ENCODE measurements at places on chromosomes 2 and 18.

DNA sequence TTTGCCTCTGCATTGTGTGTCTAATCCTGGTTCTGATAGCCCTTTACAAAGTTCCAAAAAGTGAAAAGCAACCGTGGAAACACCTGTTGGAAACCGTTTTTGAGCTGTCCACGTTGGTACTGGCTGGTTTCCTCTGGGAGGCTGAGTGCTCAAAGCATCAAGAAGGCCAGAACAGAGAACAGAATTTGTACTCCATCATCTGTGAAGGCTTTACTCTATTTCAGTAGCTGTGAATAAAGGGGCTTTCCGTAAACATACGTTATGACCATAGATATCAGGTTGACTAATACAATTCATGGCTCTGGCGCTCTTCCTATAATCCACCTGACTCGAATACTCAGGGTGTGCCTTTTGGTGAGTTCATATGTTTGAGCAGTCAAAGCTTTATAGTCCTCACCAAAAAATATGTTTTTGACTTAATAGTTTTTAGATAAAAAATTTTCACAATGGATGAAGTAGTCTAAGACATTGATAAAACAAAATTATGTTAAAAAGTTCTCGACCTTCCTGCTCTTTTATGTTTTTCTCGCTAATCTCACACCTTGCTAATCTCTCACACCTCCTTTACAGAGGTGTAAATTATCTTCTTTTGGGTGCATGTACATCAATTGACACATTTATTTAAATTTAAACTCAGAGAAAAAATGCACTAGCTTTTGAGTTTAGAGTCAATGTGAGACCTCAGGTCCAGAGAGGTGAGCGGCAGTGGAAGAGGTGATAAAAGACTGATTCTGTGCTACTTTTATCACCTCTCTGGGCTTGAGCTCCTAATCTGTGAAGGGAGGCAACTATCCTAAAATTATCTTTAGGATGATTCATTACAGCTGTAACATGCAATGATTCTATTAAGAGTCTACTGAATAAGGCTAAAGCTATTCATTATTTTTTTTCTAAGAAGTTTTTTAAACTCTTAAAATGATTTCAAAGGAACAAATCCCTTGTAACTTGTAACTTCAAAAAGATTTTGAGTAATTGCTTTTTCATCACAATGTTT is 65.3 kb downstream of the CXCR4 start:
- DNase-seq = no peak

DNA sequence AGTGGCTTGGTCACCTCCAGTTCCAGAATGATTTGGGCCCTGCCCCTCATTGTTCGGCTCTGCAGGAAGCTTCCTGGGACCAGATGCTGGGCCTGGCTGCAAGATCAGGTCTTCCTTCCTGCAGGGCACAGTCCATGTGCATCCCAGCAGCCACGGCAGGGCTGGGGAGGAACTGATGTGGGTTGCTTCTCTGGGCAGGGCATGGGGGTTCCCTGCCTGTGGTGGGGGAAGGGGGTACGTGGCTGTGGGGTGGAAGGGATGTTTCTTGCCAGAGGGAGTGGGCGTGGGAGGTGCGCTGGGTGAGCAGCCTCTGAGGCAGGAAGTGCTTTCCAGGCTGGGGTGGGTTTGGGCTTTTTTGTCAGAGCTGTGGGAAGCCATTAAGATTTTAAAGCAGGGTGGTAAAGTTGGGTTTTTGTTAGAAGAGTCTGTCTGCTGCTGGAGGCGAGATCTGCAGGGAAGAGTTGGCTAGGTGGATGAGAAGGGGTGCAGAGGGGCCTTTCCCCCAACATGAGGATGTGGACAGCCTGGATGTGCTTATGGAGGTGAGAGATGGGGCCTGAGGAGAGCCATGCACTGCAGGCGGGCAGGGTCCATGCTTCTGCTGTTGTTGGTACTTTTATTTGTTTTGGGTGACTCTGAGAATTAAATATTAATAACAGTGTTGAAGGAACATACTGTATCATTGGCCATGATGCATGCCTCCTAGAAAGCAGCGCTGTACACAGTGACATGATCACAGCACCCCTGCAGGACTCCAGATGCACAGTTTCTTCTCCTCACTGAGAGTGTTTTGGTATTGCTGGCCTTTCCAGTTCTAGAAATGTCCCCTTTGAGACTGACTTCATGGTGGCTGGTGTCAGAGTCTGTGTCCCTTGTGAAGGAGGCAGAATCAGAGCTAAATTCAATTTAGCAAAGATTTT is 45.3 kb downstream of the DGKD start:
- no peak for DNase-seq

DNA sequence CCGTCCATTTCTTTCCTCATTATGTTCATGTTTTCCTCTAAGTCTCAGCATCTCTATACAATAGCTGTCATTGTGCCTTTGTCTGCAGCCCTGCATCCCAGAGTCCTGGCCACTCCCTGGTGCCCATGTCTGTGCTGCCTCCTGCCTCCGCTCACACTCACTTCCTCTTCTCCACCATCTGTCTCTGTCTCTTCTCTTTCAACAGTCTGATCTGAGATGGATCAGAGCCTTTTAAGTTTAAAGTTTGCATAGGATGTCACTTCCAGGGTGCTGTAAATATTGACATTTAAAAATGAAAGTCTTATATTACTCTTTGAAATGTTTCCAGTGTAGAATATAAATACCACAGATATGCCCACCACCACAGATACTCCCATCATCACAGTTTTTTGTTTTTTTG is 42.7 kb downstream of the UBE2F start:
- DNase-seq = peak; percentile 6

DNA sequence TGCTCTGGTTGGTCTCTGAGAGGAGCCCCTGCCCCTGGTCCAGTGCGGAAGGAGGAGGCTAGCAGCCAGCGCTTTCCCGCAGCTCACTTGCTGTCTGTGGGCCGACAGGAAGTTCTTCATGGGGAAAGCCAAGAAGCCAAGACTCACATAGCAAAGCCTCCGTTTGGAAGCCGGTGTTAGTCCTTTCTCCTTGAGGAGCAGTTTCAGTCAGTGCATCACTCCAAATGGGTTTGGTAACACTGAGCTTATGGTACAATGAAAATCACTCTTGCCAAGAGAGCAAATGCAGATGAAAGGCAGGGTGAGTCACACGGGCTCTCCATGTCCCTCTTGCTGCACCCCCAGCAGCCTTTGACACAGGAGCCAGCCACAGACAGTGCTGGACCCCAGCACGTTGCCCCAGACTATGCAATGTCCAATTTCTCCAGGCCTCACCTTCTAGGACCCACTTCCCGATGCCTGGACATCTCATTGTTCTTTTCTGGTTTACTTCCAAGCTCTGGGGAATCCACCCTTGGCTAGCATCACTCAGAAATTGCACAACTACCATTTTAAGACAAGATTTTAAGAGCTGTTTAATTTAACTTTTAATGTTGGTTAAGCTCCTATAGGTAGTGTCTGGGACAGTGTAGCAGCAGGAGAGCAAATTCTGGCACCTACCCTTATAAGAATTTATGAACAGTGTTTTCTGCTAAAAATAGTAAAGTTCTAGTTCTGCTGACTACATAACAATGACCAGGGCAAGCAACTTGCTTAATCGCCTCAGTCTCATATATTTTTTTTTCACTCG is 174.9 kb downstream of the ASB1 start:
- no peak for DNase-seq

- DNase-seq = no peak
Measured at GRCh38 chr2:98457045-98457696, 12.5 kb downstream of the INPP4A start.

- DNase-seq = no peak
Measured at GRCh38 chr2:187851955-187852561, 297.8 kb upstream of the TFPI start.

DNA sequence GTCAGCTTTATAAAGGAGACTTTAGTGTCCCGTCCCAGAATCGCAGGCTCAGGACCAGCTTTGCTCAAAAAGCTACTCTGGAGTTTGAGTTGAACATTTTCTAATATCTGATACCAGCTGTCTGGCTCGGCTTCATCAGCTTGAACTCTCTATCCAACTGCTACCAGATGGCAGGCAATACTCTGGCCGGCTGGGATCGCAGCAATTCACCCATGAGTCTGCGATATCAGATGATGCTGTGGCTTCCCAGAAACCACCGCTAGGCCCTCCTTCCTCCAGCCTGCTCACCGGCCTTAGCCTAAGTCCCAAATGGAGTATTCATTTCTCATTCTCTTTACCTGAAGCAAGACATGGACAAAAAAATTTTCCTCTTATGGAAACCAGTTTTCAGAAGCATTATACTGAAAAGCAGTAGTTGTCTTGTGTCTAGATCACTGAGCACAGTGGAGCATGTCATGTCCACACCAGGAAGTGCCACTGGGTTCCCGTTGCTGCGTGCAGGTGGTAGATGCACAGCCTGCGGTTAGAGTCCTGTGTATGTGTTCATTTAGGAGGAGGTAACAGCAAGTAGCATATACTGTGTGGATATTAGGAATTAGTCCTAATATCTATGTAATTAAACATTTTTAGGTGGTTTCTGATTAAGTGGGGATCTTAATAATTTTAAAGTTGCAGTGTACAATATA is 162.0 kb upstream of the SOX11 start:
- no peak for DNase-seq

DNA sequence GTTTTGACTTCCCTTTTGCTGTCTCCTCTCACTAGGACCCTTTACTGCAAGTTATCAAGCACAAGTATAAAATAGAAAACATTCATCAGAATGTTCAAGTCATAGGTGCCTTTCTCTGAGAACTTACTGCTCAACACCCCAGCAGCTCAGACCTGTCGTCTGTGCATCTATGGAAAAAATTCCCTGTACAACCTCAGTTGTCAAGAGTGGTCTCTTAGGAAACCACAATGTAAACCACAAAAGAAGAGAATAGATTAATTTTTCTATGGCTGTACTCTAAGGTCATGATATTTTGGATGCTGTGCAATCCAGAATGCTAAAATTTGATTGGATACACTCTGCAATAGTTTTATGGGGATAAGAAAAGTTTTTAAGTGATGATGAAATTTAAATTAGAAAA is 84.1 kb downstream of the RBMS1 start:
- DNase-seq = no peak

- no peak for DNase-seq
Measured at GRCh38 chr2:240134466-240134865, 1.6 kb downstream of the COPS9 start.

- no peak for DNase-seq
Measured at GRCh38 chr18:43994381-43994780, 686.3 kb upstream of the SETBP1 start.
